ENCODE measurements at places on chromosomes 2 and 18. TPM values are rescaled to one million over a fixed set of nuclear protein-coding genes. Genes with fewer than 3 reads are reported as not detected.

GRCh38 chr2:106114166-106114565, 79.9 kb downstream of the UXS1 start:
- DNase-seq, result no peak

- DNase-seq, result no peak
These were observed 428.9 kb upstream of the NETO1 start for GRCh38 chr18:73296686-73297085.

DNA sequence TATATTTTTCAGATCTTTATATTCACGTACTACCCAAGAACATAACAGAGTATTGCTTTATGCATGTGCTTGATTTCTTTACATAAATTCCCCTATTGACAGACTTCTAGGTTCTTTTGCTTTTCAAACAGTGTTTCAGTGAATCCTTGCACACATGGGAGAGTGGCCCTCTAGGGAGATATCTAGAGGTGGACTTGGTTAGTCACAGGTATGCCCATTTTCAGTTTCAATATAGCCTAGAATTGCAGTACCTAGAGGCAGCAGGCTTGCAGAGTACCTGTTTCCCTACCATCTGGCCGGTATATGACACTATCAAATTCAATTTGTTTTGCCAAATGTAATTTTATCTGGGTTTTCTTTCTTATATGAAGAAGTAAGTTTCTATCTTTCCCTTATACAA, 36.8 kb downstream of the EML6 start:
- DNase-seq, result no peak

GRCh38 chr2:8009010-8009597, 672.8 kb upstream of the ID2 start:
- DNase-seq, result no peak

The UPP2 gene
- not detected for total RNA-seq

All from activated T-cell treated with anti-CD3 and anti-CD28 coated beads, Interleukin-2, amount 50 U/mL, for 4 hours (primary cell).